ENCODE measurements at places on chromosomes 1 and 21.
A peak's percentile ranks its signal among the peaks of the same experiment; 100 is the strongest.

- no peak for DNase-seq
Measured at GRCh38 chr1:171210355-171210754, 25.3 kb downstream of the FMO2 start.

DNA sequence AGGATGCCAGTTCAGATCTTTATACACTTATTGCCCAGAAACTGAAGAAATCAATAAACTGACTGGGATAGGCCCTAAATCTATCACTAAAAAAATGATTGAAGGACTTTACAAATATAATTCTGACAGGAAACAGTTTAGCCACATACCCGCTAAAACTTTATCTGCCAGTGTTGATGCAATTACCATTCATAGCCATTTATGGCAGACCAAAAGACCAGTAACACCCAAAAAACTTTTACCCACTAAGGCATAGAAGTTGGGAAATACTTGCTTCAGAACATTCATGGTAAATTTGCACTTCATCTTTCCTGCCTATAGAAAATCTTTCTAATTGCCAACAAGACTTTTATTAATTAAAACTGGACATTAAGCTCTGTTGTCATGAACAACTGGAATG lies 15.0 kb upstream of the GPR25 start:
- DNase-seq, result no peak

DNA sequence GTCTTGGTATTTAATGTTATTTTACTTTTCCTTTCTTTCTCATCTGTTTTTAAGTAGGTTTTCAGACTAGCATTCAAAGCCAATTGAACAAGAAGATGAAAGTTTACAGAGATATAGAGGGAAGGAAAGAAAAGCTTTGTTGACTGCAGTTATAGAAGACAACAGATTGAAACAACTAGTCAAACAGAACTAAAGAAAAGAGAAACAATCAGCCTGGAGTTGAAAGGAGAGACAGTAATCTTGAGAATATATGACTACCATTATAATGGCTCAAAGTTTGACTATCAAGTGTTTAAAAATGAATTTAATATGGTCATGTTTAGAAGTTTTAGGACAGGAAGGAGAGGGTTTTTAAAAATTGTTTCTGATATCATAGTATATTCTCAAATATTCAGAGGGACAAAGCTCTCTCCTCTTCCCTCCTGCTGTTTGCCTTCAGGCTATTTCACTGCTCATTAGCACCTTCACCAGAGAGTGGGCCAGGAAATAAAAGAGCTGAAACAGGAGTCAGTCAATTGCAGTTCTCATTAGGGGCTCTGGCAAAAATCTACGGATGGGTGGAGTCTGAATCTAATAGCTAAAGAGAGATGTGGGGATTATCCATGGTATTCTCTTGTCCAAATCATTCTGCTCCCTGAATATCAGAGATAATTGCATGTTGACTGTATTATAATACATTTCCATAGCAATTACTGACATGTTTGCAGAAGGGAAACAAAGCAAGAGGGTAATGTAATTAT lies 577.8 kb downstream of the BRINP3 start:
- no peak for DNase-seq

DNA sequence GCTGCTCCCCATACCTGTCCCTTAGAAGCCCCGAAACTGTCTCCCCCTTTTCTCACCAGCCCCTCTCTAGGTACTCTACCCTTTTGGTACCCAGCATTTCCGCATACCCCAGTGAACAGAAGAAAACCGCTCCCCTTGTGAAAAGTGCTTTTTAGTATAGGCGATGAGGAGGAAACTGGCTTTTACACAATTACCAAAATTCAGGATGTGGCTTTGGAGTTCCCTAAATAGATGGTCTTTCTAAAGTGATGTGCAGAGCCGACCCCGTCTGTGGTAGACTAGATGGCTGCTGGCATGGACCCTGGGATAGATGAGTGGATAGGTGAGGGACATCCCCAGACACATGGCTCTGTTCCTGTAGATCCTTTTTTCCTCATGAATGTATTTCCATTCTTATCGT lies 2.6 kb upstream of the PER3 start:
- DNase-seq, result no peak

GRCh38 chr1:29640428-29640785 lies 404.1 kb downstream of the PTPRU start:
- no peak for DNase-seq

- DNase-seq, result no peak
Measured at GRCh38 chr1:193070942-193071341, 11.5 kb downstream of the RO60 start.

- DNase-seq, result peak; percentile 11
Measured at GRCh38 chr1:180155182-180155682, 563 bp downstream of the QSOX1 start.

GRCh38 chr21:35646606-35647005 lies 413.7 kb downstream of the SETD4 start:
- no peak for DNase-seq

DNA sequence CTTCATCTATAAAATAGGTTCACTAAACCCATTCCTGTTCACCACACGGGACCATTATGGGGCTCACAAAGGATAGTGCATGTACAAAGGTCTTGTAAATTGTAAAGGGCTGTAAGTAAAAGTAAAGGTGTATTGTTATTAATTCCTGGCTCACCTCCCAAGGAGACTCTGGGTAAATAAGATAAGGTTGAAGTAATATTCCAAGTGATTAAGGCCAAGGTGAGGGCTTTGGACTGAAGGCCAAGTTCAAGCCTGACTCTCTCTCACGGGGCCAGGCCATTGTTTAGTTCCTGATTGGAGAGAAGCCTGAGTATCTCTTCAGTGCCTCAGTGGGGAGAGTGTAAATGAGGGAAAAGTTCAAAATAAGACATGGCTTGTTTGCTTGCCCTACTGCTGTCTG lies 19.5 kb upstream of the ZFYVE9 start:
- no peak for DNase-seq

DNA sequence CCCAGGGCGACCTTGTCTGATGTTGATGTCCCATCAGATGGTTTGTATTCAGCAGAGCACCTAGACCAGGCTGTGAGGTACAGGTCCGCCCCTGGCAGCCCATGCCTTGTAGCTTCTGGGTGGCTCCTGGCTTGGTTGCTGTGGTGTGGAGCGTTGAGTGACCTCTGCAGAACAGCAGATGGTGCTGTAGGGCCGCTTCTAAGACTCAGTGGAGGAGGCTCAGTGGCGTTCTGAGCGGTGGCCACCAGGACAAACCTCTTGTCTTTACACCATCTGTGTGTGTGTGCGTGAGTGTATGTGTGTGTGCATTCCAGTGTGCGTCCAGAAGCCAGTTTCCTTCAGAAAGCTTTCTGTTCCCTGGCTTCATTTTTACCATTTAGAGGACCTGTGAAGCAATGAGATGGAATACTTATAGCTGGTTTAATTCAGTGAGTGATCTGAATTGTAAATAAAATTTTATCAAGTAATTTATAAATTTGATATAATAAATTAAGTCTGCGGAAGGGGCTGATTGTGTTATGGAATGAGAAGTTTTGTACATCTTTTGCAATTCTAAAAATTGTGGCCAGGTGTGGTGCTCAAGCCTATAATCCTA lies 66.1 kb downstream of the ADARB1 start:
- DNase-seq, result peak; percentile 35

GRCh38 chr1:36284061-36284460 lies 22.1 kb upstream of the SH3D21 start:
- no peak for DNase-seq

DNA sequence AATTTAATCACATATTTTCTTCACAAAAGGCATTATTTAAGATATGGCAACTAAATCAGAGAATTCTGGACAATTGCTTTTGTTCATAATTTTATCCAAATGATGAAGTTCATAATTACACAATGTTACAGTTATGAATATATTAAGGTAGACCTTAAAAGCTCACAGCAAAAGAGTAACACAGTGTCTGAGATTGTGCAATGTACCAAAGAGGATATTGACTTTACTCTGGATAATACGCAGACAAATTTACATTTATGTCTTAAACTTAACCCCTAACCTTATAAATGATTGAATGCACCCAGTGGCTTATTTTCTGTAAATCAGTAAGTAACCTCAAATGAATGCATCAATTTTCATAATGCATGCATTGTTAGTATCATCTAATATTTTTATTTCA lies 216.2 kb upstream of the SAMSN1 start:
- no peak for DNase-seq

GRCh38 chr1:199898654-199899053 lies 128.9 kb upstream of the NR5A2 start:
- DNase-seq, result no peak

- no peak for DNase-seq
Measured at GRCh38 chr1:28078680-28079626, 9.5 kb downstream of the EYA3 start.

DNA sequence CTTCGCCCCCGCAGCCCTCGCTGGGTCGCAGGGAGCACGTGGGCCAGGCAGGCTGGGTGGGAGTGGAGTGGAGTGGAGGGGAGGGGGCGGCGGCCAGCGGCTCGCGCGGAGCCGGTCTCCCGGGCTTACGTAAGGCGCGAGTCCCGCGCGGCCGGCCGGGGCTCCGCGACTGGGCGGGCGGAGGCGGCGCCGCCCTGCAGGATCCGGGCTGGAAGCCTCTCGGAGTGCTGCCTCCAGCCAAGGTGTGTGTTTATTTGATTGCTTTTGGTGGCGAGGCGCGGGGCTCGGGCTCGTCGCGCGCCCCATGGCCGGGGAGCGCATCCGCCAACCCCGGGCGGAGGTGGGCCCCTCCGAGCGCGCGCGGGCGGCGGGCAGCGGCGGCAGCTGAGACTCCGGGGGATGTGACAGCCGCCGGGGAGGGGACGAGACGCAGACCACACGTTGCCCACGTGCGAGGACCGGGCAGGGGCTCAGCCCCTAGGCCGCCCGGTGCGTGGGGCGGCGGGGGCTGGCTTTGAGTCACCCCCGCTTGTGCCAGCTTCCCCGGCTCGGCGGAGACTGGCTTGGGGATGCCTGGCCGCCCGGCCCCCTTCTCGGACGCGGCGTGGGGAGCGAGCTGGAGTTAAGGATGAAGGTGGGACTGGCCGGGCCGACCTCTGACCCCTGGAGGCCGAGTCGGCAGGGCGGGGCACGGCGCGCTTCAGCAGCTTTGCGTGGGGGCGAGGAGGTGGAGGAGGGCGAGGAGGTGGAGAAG lies 402 bp upstream of the AK4 start:
- peak; percentile 23 for DNase-seq

DNA sequence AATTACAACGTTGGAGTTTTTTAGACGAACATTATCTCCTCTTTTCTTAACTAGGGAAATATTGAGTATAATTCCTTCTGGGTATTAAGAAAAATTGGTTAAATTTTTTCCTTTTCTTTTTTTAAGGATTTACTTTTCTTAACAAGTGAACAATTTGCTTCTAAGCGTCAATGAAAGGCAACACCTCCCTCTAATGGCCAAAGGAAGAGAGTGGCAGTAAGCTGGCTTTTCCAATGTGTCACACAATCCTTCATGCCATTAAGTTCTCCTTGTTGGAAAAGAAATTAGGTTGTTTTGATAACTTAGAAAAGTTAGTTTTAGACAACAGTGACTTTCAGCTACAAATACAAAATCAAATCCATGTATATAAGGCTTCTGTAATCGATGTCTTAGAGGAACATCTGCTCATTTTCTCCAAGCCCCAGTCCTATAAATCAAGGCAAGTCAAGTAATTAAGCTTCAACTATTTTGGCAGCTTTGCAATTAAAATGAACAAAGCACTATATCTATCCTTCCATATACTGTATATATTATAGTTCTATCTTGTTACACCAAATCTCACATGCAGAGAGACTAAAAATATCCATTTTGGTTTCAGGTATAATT lies 62.8 kb downstream of the EDEM3 start:
- DNase-seq, result peak; percentile 12

- no peak for DNase-seq
Measured at GRCh38 chr1:2134266-2134620, 60.3 kb downstream of the FAAP20 start.

GRCh38 chr1:241219449-241219848 lies 137.6 kb downstream of the RGS7 start:
- no peak for DNase-seq

- no peak for DNase-seq
Measured at GRCh38 chr1:54167422-54168139, 14.8 kb upstream of the CDCP2 start.
